ENCODE measurements at places on chromosomes 1 and 21.

GRCh38 chr1:56031001-56031400 is 548.4 kb downstream of the PLPP3 start:
- no peak for DNase-seq

GRCh38 chr1:62437273-62437940 is 558 bp downstream of the USP1 start:
- peak; percentile 52 for DNase-seq

DNA sequence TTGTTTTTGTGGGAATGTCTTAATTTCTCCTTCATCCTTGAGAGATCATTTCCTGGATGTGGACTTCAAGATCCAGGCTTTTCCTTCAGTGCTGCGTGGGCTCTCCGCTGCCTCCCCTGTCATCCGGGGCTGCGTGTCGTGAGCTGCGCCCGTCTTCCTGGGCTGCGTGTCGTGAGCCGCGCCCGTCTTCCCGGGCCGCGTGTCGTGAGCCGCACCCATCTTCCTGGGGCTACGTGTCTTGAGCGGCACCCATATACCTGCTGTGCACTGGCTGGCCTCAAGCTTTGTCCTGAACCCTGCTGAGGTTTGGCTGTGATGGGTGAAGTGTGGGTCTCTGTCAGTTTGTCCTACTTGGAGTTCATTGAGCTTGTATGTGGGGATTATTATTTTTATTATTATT is 55.1 kb downstream of the PCNT start:
- no peak for DNase-seq

GRCh38 chr1:208105756-208106155 is 138.4 kb downstream of the PLXNA2 start:
- DNase-seq = no peak

GRCh38 chr21:45523411-45524101 is 18.7 kb downstream of the SLC19A1 start:
- DNase-seq = no peak

GRCh38 chr1:54099061-54099610 is 45.7 kb downstream of the TCEANC2 start:
- DNase-seq = no peak

DNA sequence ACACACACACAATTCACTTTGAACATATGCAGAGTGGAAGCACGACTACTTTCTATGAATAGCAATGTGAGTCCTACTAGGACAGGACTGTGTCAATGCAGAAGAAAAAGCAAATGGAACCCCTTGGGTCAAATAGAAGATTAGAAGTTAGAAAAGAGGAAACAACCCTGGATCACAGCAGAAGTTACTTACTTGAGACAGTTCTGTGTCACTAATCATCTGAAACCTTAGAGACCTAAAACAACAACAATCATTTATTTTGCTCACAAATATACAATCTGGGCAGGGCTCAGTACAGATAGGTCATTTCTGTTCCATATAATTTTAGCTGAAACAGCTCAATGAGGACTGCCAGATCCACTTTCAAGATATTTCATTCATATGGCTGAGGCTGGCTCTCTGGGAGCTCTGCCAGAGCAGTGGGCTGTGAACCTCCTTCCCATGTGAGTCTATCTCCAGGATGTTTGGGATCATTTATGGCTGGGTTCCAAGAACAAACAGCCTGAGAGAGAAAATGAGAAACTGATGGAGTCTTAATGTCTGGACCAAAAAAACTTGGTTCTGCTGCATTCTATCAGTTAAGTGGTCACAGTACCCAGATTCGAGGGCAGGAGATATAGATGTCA is 42.5 kb upstream of the IL10 start:
- no peak for DNase-seq
